ELF-1 (cell line): ENCODE measurements at places on chromosomes 16 and 17.

DNA sequence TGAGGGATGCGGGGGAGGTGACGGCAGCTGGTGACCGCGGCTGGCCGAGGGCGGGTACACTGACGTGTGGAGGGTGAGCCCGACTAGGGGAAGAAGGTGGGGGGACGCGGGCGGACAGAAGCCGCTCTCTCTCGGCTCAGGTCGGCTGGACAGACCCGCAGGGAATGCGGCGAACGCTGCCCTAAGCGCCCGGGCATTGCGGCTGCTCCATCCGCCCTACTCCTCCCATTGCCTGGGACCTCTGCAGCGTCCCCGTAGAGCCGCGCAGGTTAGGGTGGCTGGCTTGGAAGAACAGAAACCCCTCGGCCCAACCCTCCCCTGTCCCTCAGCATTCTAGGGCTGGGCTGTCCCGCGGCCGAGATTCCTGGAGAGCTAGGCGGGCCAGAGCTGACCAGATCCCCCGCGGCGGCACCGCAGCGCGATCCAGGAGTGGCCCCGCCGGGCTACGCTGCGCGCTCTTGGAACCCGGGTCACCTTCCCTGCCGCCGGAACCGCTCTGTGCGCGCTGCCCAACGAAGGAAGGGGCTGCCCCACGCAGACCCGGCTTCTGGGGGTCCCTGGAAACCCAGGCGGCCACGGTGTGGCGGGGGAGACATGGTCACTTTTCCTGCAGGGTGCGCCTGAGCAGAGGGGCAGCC, 3.0 kb downstream of the DLX4 start:
- DNase-seq: peak; percentile 63

- no peak for DNase-seq
Measured at GRCh38 chr16:72924927-72925630, 122.8 kb downstream of the ZFHX3 start.

GRCh38 chr17:81722184-81723120, 10.4 kb downstream of the SLC25A10 start:
- no peak for DNase-seq

DNA sequence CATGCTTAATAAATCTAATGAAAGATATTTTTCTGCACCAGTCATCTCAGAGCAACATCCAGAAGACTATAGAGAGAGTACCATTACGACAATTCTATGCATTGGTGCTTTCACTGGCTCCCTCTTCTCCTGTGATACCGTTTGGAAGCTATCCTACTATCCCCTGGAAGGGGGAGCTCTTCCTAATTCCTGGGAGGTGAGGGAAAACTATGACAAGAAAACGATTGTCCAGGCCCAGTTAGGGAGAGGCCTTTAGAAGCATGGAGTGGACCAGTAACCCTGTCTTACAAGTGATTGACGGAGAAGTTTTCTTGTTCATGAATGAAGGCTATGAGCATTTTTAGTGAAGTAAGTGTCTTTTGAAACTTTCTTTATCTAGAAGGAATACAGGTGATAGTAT, 150.2 kb downstream of the TANC2 start:
- peak; percentile 4 for DNase-seq

- no peak for DNase-seq
Measured at GRCh38 chr17:15411384-15412198, 55.8 kb downstream of the CDRT4 start.

- DNase-seq: no peak
Measured at GRCh38 chr17:54373970-54374369, 526.7 kb upstream of the TOM1L1 start.

DNA sequence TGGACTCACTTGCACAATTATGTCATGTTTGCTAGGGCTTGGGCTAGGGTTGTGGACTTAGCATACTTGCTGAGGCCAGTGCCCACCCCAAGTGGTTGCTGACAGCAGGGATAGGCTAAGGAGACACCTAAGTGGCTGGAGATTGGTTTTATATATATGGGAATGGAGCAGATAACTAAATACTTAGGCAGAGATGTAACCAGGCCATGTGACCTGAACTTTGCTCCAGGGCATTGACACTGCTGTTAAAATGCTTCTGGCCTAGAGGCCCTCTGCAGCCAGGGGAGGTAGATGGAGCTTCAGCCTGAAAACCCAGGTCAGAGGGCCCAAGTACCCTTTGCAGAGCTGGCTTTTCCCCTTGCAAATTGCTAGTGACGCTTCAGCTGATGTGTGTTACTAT, 1.4 kb upstream of the ITGB3 start:
- peak; percentile 64 for DNase-seq

DNA sequence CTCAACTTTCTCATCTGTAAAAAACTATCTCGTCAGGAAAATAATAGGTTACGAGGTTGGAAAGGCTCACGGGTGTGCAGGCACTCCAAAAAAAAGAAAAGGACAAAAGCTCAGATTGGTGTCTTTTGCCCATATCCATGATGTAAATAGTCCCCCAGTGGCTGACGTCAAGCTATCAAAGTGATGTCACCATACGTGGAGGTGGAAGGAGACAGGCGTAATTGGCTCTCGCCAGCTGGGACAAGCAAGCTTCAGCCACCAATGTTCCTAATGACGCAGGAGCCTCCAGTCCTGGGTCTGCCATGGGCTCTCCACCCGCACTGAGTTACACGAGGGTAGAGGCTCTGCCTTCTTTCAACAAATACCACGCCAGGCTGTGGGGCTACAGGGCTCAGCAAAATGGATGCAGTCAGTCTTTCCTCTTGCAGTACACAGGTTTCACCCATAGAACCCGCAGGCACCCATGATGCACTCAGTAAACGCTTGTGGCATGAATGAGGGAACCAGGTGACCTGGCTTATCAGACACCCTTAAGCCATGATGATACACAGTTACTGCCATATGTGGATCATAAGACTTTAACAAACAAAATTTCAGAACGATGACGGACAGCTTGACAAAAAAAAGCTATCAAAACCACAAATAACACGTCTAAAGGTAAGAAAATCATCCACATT, 50.5 kb downstream of the COTL1 start:
- no peak for DNase-seq
